ENCODE measurements at places on chromosomes 7 and 10.

DNA sequence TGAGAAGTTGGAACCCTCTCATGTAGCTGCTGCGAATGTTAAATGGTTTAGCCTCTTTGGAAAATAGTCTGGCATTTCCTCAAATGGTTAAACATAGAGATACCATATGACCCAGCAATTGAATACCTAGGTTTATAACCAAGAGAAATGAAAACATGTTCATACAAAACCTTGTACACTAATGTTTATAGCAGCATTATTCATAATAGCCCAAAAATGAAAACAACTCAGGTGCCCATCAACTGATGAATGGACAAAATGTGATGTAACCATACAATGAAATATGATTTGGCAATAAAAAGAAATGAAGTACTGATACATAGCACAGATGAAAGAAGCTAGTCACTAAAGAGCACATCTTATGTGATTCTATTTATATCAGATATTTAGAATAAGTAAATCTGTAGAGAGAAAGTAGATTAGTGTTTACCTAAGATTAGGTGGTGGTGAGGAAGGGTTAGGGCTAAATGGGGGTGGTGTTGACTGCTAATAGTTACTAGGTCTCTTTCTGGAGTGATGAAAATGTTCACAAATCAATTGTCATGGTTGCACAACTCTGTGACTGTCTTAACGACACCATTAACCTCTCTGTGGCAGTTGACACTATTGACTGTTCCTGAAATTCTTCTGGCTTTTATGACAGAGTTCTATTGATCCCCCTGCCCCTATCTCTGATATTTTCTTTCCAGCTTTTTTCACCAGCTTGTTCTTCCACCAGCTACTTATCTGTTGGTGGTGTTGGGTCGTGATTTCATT is 35.2 kb downstream of the VCL start:
- no peak for DNase-seq

DNA sequence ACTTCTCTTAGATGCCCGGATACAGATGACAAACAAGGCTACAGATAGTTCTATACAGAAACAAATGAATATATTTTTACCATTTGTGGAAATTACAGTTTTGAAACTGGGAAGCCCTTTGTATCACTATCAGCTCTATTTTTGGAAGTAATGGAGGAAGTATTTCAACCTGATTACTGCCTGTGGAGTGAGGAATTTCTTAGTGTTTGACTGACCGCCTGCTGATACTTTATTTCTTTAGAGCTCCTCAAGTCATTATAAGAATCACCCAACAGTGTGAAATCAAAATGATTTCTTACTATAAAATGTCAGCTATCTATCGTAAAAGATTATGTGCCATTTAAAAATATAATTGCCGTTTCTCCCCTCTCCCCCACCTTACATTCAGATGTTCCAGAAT is 290.9 kb downstream of the SDK1 start:
- no peak for DNase-seq

DNA sequence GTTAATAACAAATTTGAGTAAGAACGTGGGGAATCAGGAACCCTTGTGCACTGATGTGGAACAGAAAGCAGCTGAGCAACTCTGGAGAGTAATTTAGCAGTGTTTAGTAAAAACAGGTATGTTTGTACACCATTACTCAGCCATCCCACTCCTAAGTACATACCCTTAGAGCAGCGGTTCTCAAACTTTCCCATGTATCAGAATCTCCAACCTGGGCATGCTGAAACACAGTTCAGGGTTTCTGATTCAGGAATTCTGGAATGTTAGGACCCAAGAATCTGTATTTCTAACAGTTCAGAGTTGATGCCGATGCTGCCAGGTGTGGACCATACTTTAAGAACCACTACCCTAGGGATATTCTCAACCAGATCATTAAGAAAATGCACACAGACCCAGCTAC is 5.1 kb downstream of the SGMS1 start:
- no peak for DNase-seq

- DNase-seq = no peak
These were observed 2.0 kb downstream of the DBF4 start for GRCh38 chr7:87878208-87878735.

GRCh38 chr7:84629216-84629615 is 434.6 kb upstream of the SEMA3A start:
- no peak for DNase-seq

- DNase-seq = no peak
These were observed 131.5 kb downstream of the ATE1 start for GRCh38 chr10:121796342-121796741.

GRCh38 chr7:45085619-45086200 is 3.1 kb downstream of the NACAD start:
- DNase-seq = no peak

GRCh38 chr7:4665661-4666060 is 16.4 kb upstream of the FOXK1 start:
- DNase-seq = peak; percentile 65

DNA sequence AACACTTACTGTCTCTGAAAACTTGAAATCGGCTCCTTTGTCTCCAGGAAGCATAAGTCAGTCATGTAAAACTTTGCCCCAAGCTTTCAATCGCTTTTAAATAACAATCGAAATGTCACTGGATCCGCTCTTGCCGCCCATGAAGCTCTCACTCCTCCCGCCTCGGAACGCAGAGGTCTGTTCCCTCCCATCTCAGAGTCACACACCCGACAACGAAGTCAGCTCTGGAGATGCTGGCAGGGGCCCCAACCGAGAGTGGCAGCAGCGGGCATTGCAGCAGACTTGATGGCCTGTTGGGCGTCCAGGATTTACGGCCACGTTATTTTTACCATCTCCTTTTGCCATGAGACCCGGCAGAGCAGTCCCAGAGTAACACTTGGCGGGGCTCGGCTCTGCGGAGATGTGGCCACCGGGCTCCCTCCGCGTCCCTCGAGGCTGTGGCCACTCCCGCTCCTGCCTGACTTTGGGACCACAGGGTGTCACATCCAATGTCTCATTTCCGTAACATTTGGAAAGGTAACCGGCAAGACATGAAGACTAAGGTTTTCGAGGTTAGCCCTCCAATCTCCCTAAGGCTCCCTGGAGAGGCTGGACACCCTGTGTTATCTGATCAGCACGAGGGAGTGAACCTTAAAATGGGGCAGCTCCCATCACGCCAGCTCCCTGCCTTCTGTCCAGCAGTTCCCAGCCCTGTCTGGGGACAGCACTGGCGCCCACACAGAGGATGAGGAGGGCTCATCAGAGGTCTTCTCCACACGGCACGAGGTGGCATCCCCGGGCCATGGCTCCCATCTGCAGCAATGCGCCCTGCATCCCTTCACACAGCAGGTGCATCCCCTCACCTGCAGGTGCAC is 62.8 kb upstream of the ADGRA1 start:
- no peak for DNase-seq

DNA sequence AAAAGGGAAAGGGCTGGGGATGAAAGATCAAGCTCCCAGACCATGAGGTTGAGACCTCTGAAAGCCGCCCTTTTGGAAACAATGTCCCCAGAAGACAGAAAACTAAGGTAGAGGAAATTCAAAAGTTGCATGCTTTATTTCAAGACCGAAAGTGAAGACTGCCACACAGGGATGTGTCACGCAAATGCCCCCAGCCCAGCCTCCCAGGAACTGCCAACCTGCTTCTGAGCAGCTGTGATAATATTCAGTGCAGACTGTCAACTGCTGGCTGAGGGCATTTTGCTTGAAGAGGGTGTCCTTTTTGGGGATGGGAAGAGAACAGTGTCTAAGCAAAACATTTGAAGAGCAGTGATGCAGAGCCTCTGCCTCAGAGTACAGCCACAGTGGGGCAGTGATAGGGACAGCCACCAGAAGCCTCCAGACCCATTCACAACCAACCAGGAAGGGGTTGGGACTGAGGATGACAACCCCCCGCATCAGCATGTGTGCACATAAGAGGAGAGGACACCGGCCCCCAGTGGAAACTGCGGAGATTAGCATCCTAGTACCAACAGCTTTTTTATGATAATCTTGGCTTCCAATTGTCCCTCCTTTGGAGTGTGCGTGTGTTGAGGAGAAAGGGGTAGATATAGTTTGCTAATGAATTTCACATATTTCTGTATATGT is 34.7 kb upstream of the NFE2L3 start:
- no peak for DNase-seq

DNA sequence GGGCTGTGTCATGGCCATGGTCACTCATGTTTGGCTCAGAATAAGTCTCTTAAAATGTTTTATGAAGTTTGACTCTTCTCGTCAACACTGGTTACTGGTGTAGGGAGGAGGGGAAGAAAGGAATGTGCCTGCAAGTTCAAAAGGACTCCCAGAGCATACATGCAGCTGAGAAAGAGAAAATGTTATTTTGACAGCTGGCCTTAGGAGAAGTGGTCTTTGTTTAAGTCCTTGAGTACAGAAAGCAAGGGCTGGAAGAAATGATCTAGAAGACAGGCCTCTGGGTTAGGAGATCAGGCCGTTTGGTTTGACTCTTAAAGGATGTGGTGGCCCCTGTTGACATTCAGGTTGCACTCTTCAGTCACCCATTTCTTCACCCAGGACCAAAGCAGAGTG is 245.5 kb downstream of the REEP3 start:
- no peak for DNase-seq

GRCh38 chr10:92696606-92697383 is 7.0 kb downstream of the HHEX start:
- no peak for DNase-seq

DNA sequence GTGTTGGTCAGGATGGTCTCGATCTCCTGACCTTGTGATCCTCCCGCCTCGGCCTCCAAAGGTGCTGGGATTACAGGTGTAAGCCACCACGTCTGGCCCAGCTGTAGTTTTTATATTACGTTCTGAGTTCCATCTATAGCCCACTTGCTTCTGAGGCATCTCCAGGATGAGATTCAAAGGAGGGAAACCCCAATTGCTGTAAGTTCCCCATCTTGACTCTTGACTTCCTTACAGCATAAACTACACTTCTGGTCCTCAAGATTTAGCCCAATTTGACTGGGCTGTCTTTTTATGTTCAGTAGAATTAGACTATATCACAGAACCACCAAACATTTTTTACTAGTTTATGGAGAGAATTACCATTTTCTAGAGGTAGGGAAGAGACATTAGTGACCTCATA is 44.3 kb downstream of the CCM2 start:
- no peak for DNase-seq

DNA sequence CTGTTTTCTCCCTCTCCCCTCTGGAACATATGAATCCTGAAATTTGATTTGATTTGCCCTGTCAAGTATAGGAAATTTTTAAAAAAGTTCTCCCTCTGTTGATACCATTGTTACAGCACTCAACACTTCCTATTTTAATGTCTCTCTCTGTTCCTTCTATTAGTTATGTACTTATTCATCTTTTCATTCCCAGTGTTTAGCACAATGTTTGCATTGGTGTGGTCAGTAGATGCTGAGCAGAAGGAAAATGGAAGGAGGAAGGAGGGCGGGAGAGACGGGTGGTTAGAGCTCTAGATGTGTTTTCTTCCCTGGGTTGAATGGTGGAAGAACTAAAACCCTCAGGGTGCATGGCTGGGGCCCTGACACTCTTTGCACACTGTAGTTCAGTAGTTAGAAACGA is 79.5 kb downstream of the WNT2 start:
- no peak for DNase-seq

DNA sequence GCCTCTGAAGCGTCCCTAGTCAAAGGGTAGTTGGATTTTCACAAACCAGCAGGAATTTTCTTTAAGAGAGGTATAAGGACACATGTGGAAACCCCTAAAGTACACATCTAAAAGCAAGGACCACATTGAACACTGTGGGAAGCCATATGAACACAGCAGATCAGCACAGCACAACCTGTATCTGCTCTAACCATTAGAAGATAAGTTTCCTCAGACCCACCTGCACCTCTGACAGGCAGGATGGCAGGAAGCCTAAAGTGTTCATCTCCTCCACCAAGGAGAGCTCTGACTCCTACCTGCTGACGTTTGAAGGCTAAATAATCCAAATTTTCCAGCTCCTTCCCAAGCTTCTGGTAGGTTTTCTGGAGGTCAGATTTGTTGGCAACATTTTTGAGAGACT is 174.4 kb downstream of the CTNNA3 start:
- DNase-seq = no peak

GRCh38 chr7:70349031-70349430 is 750.8 kb downstream of the AUTS2 start:
- no peak for DNase-seq

- no peak for DNase-seq
These were observed 11.7 kb downstream of the PLAC9 start for GRCh38 chr10:80144067-80144695.

- no peak for DNase-seq
These were observed at the start of gene EPDR1 for GRCh38 chr7:37920305-37920848. Gene EPDR1 (plus strand): TSS chr7:37920640. CDS start chr7:37920940, 300 bp downstream.

- no peak for DNase-seq
These were observed 875.8 kb upstream of the CELF2 start for GRCh38 chr10:10141782-10142382.

DNA sequence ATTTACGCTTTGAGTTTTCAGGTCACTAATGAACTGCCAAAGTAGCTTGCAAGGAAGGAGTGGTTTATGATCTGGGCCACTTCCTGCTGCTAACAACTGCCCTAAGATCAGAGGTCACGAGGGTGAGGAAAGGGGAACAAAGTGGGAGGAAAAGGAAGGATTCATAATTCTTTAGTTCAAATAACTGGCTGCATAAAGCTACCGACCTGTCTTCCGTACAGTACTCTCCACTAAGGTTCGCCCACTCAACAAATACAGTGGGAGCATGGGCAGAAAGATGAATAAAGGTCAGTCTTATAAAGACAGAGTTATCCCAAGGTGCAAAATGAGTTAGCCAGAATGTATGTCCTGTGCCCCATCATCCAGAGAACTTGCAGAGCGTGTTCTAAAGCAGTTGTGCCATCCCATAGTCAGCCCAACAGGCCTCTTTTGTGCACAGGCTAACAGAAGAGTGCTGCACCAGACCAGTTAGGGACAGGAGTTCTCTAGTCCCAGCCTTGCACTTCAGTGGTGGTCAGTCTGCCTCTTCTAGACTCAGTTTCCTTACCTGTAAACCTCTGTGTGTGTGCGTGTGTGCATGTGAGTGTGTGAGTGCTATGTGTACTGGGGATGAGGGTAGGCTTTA is 65.9 kb downstream of the CREB3L2 start:
- no peak for DNase-seq

- no peak for DNase-seq
These were observed 8.4 kb downstream of the ALDH18A1 start for GRCh38 chr10:95648138-95648537.

- DNase-seq = no peak
These were observed 18.8 kb downstream of the CHST15 start for GRCh38 chr10:124074501-124075109.

- no peak for DNase-seq
These were observed 111.7 kb downstream of the JCAD start for GRCh38 chr10:29947701-29948060.
